ENCODE measurements at places on chromosomes 5 and 9. TPM values are rescaled to one million over a fixed set of nuclear protein-coding genes. Genes with fewer than 3 reads are reported as not detected.

- H3K36me3 ChIP-seq: no peaks in the 10 kb centered on the region
- no peaks in the 10 kb centered on the region for H3K4me1 ChIP-seq
- no peaks in the 10 kb centered on the region for H3K27me3 ChIP-seq
Measured at GRCh38 chr5:53928641-53929040, 368.2 kb downstream of the NDUFS4 start.

DNA sequence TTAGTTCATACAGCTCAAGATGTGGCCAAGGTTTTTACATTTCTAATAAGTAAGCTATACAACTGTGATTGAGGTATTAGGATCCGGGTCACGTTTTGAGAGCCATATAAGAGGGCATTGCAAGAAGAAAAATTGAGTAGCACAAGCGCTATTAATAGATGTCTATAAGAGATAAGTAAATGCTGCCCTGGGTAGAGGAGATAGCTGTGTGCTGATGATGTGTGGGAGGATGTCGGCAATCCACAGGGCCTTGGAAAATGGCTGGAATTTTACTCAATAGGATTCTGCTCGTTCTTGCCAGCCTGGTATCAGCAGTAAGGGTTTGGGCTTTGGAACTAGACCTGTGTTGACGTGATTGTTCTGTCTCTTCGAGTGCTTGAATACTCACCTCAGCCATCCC is 41.6 kb downstream of the CSF1R start:
- no peak overlapping the region for H3K4me3 ChIP-seq
- peaks cover 13% of the 10 kb centered on the region for H3K4me1 ChIP-seq
- H3K36me3 ChIP-seq: no peaks in the 10 kb centered on the region
- no peak for DNase-seq
- H3K27me3 ChIP-seq: no peaks in the 10 kb centered on the region

DNA sequence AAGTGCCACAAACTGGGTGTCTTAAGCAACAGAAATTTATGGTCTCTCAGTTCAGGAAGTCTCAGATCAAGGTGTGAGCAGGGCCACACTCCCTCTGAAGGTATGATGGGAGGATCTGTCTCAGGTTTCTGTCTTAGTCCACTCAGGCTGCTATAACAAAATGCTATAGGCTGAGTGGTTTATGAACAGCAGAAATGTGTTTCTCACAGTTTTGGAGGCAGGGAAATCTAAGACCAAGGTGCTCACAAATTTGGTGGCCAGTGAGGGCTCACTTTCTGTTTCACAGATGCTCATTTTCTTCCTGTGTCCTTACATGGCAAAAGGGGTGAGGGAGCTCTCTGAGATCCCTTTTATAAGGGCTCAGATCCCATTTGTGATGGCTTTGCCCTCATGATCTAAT is 281.4 kb downstream of the CWC27 start:
- DNase-seq: no peak
- no peak overlapping the region for H3K4me3 ChIP-seq
- H3K4me1 ChIP-seq: no peaks in the 10 kb centered on the region
- no peaks in the 10 kb centered on the region for H3K27me3 ChIP-seq

GRCh38 chr9:5869315-5870019 is 21.2 kb upstream of the MLANA start:
- no peaks in the 10 kb centered on the region for H3K36me3 ChIP-seq
- DNase-seq: no peak
- H3K4me1 ChIP-seq: no peaks in the 10 kb centered on the region
- H3K27ac ChIP-seq: no peak overlapping the region

GRCh38 chr5:180155365-180155926 is 53.6 kb downstream of the RASGEF1C start:
- no peaks in the 10 kb centered on the region for H3K4me1 ChIP-seq
- no peaks in the 10 kb centered on the region for H3K27me3 ChIP-seq
- no peak overlapping the region for H3K27ac ChIP-seq
- no peak for DNase-seq
- no peak overlapping the region for H3K4me3 ChIP-seq

GRCh38 chr5:133942614-133943474 is 25.6 kb downstream of the C5orf15 start:
- no peaks in the 10 kb centered on the region for H3K36me3 ChIP-seq
- no peaks in the 10 kb centered on the region for H3K27me3 ChIP-seq
- no peak overlapping the region for H3K27ac ChIP-seq
- no peak overlapping the region for H3K4me3 ChIP-seq
- no peak for DNase-seq

- peak overlapping the region; percentile 83 for H3K27ac ChIP-seq
- peak overlapping the region; percentile 99 for H3K4me3 ChIP-seq
- H3K4me1 ChIP-seq: peaks cover 7% of the 10 kb centered on the region
- H3K36me3 ChIP-seq: no peaks in the 10 kb centered on the region
Measured at GRCh38 chr5:34914671-34915138, 599 bp downstream of the RAD1 start.

DNA sequence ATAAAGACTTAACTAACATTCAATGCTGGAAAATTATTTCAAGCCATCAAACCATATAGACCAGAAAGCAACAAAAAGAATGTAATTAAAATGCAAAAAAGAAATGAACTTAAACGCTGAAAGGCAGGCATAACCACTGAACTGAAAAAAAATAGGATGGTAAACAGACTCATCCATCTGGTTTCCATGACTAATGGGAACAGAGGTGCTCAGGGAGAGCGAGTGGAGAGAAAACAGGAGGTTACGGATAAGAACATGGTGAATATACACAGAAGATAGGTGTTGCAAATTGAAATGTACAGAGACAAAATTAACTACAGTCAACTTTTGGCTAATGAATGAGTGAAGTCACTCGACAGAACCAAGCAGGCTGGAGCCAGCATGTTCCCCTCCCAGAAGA is 43.5 kb upstream of the RNF38 start:
- H3K27me3 ChIP-seq: no peaks in the 10 kb centered on the region

- no peaks in the 10 kb centered on the region for H3K27me3 ChIP-seq
- no peak overlapping the region for H3K27ac ChIP-seq
- H3K36me3 ChIP-seq: no peaks in the 10 kb centered on the region
- DNase-seq: no peak
- no peaks in the 10 kb centered on the region for H3K4me1 ChIP-seq
Measured at GRCh38 chr5:59654691-59655090, 238.8 kb downstream of the PDE4D start.

GRCh38 chr9:80692751-80693150 is 996.6 kb downstream of the TLE1 start:
- no peak for DNase-seq
- H3K36me3 ChIP-seq: no peaks in the 10 kb centered on the region
- peak overlapping the region; percentile 24 for H3K27ac ChIP-seq
- no peaks in the 10 kb centered on the region for H3K4me1 ChIP-seq

DNA sequence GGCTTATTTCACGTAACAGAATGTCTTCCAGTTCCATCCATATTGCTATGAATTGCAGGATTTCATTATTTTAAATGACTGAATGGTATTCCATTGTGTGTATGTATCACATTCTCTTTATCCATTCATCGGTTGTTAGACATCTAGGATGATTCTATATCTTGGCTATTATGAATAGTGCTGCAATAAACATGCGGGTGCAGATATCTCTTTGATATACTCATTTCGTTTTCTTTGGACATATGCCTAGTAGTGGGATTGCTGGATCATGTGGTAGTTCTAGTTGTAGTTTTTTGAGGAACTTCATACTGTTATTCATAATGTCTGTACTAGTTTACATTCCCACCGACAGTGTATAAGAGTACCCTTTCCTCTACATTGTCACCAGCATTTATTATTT is 460.5 kb downstream of the MAN2A1 start:
- no peak for DNase-seq
- no peak overlapping the region for H3K27ac ChIP-seq
- H3K4me1 ChIP-seq: no peaks in the 10 kb centered on the region
- no peaks in the 10 kb centered on the region for H3K27me3 ChIP-seq
- no peak overlapping the region for H3K4me3 ChIP-seq

The AQP3 gene
- 14.4 TPM for total RNA-seq

The IRX2 gene
- total RNA-seq: not detected

The CER1 gene
- not detected for total RNA-seq

The CBY3 gene
- not detected for total RNA-seq

The SMIM27 gene
- 1.7 TPM for total RNA-seq

The SLC23A1 gene
- not detected for total RNA-seq

The C5orf58 gene
- not detected for total RNA-seq

The SYK gene
- total RNA-seq: 22.2 TPM
